ENCODE measurements at places on chromosomes 3 and 15. TPM values are rescaled to one million over a fixed set of nuclear protein-coding genes. Genes with fewer than 3 reads are reported as not detected.

The GJD2 gene
- not detected for total RNA-seq

The GABRR3 gene
- not detected for total RNA-seq

The DUOXA1 gene
- 0.81 TPM for total RNA-seq

The CCDC174 gene
- 15.6 TPM for total RNA-seq

The PRTG gene
- total RNA-seq: 1.0 TPM

The FBN1 gene
- total RNA-seq: 194 TPM

All from posterior vena cava (tissue), 2 donors.